Mammary epithelial cell (primary cell): ENCODE measurements at places on chromosomes 7 and 10.

- no peak for DNase-seq
These were observed 13.5 kb upstream of the ENTPD1 start for GRCh38 chr10:95742485-95742884.

DNA sequence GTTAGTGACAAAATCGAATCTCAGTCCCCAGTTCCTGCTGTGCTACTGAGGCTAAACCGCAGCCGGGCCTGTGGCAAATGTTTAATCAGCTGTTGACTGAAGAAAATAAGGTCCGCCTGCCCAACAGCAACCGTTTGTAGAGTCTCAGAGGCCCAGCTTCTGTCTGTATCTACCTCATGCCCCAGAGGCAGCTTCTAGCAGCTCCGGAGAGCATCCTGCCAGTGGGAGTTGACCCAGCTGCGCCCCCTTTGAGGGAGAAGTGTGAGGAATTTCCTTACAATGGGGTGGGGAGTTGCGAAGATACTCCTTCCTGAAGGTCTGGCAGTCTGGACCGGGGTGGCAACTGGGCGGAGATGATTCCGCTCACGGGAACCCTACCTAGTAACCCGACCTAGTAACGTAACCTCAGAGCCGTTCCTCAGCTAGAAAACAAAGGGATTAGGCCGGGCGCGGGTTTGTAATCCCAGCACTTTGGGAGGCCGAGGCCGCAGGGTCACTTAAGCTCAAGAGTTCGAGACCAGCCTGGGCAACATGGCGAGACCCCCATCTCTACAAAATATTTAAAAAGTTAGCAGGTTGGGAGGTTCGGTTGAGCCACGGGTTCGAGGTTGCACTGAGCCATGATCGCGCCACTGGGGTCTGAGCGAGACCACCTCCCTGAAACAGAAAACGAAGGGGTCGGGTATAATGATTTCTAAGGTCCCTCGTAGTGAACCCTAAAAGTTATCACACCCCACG, 846 bp upstream of the ZNF775 start:
- no peak for DNase-seq

- no peak for DNase-seq
These were observed 12.0 kb upstream of the CRYGN start for GRCh38 chr7:151451626-151452571.

- no peak for DNase-seq
These were observed 56.9 kb downstream of the SORBS1 start for GRCh38 chr10:95504246-95504691.

- DNase-seq: no peak
These were observed 492 bp upstream of the VCL start for GRCh38 chr10:73997461-73997786.
